Neural crest cell (in vitro differentiated cells): ENCODE measurements at places on chromosomes 4 and X. TPM values are rescaled to one million over a fixed set of nuclear protein-coding genes. Genes with fewer than 3 reads are reported as not detected.
A peak's percentile ranks its signal among the peaks of the same experiment; 100 is the strongest.

Gene IBSP
- not detected in 2 replicates for total RNA-seq

Gene HNRNPD
- 610 and 642 TPM in 2 replicates for total RNA-seq

Gene MAP7D2
- total RNA-seq = 6.5 TPM in 2 replicates

DNA sequence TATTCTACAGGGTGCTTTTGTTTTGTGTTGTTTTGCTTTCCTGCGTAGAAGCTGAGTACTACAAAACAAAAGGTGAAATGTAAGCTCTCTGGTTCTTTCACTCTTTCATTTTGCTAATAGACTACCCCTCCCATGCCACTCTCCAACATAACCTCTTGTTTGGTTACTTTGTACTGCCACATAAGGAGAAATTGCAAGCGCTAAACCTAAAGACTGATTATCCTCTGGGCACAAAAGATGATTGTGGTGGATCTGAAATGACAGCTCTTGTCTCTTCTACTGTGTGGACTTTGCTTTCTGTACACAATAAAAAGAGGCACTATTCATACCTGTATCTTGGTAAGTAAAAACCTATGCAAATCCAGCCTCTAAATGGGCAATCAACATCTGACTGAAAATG is 5.3 kb downstream of the MBNL3 start:
- DNase-seq = no peak
- peak overlapping the region; percentile 26 for H3K4me3 ChIP-seq
- H3K27me3 ChIP-seq = peaks cover 14% of the 10 kb centered on the region

DNA sequence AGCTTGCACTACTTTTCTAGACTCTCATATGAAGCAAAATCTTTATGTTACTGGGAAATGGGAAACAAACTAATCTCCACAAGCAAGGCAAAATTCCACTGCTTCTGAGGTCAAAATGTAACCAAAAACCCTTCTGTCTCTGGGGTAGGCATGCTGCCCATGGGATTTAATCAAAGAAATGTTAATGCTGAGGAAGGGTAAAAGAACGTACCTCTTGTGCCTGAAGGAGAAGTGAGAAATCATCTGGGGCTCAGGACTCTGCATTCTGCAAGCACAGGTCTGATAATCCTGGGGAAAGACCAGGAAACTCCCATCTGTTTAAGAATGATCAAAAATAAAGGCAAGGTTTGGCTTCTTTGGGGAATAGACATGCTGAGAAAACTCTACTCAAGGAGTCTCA is 184.7 kb downstream of the GRID2 start:
- H3K27me3 ChIP-seq = no peaks in the 10 kb centered on the region
- H3K4me1 ChIP-seq = no peaks in the 10 kb centered on the region
- no peak overlapping the region for H3K27ac ChIP-seq
- no peaks in the 10 kb centered on the region for H3K36me3 ChIP-seq
- no peak for DNase-seq

DNA sequence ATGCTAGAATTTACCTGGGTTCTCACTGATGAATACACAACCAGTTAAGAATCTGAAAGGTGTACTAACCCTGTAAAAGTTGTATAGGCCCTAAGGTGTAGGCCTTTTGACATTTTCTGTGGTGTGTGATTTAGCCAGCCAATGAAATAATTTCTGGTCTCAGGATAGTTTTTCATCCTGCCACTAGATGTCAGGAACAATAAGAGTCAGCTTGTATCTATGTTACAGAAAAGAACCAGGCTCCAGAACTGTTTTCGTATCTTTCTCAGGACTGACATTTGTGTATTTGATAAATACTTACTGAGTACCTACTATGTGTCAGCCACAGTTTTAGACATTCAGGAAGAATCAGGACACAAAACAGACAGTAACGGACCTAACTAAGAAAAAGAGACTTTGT is 673.6 kb upstream of the TENM3 start:
- H3K27me3 ChIP-seq = no peaks in the 10 kb centered on the region
- no peak overlapping the region for H3K27ac ChIP-seq
- no peaks in the 10 kb centered on the region for H3K36me3 ChIP-seq

DNA sequence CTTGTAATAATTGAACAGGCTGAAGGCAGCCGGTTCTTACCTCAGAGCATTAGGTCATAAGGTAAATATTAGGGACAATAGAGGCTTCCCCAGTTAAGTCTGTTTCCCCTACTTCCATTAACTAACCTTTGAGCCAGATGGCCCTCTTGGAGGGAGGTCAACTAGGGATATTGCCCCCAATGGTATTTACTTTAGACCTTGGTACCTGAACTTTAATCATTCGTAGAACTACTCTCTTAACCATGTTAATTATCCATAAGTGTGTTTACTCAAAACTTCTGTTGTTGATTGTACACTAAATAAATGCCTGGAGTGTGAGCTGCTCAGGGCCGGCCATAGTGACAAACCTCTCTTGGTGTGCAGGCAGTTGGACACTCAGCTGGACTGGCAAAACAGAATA is 1843.5 kb upstream of the AGA start:
- DNase-seq = no peak
- no peak overlapping the region for H3K27ac ChIP-seq
- no peaks in the 10 kb centered on the region for H3K4me1 ChIP-seq
- no peaks in the 10 kb centered on the region for H3K27me3 ChIP-seq

GRCh38 chr4:130559268-130559667 is 1463.3 kb downstream of the C4orf33 start:
- H3K4me3 ChIP-seq = no peak overlapping the region
- DNase-seq = no peak
- H3K27ac ChIP-seq = no peak overlapping the region
- H3K4me1 ChIP-seq = peaks cover 9% of the 10 kb centered on the region
- H3K36me3 ChIP-seq = no peaks in the 10 kb centered on the region

- no peaks in the 10 kb centered on the region for H3K27me3 ChIP-seq
- DNase-seq = no peak
- H3K27ac ChIP-seq = peak overlapping the region; percentile 83
- H3K36me3 ChIP-seq = peaks cover 50% of the 10 kb centered on the region
- H3K4me1 ChIP-seq = peaks cover 4% of the 10 kb centered on the region
Measured at GRCh38 chr4:127856813-127857447, 23.8 kb upstream of the PLK4 start.
